ENCODE measurements at places on chromosomes 3 and 15. TPM values are rescaled to one million over a fixed set of nuclear protein-coding genes. Genes with fewer than 3 reads are reported as not detected.
A peak's percentile ranks its signal among the peaks of the same experiment; 100 is the strongest.

RARRES1 gene
- 79.5 TPM for total RNA-seq

DNA sequence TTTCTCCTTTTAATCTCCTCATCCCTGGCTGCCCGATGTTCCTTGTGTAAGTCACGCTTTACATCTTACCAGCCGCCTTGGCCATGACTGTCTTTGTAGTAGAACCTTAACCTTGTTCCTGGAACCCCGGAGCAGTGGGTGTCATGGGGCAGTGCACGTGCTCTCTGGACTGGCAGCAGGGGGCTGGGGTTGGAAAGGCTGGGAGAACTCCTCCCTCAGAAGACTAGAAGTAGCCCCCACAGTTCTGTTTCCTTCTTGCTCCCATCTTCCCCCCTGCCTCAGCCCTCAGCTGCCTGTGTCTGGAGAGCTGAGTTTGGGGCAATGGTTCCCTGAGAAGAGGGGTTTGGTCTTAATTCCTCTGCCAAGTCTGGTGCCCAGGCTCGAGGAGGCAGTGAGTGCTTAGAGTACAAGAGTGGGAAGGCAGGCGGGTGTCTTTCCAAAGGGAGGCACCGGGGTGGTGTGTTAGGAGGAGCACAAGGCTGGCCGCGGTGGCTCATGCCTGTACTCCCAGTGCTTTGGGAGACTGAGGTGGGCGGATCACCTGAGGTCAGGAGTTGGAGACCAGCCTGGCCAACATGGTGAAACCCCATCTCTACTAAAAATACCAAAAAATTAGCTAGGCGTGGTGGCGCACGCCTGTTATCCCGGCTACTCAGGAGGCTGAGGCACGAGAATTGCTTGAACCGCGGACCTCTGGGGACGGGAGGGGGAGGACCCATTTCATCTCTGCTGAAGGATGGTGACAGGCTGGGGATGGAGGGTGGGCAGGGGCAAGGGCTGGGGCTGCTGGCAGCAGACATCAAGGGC, 100.4 kb downstream of the VGLL4 start:
- H3K4me1 ChIP-seq = no peaks in the 10 kb centered on the region
- DNase-seq = no peak
- H3K36me3 ChIP-seq = no peaks in the 10 kb centered on the region
- H3K27me3 ChIP-seq = no peaks in the 10 kb centered on the region
- no peak overlapping the region for H3K27ac ChIP-seq

DNA sequence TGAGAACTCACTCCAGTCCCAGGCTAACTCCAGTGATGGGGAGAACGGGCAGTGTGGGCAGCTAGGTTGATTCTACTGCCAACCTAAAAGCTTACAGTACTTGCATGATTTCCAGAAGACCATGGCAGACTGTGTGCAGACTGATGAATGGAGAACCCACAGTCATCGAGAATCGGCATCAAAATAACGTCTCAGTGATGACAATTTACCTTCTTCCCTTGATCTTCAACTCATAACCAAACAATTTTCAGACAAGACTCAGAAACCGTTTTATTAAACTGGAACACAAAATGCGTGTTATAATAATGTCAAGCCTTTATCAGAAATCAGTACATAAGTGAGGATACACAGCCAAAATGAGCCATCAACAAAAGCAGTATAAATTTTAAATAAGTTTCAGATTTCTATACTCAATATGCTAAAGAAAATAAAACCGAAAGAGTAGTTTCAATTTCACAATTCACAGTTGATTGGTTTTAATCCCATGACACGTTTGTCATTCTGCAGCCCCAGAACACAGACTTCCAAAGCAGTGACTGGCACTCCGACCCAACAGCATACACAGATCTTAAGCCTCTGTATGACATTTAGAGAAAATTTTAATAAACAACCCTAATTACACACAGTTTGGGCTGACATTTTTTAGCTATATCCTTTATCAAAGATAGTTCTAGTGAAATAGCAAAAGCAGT, 54.5 kb downstream of the ZMAT3 start:
- H3K4me3 ChIP-seq = no peak overlapping the region
- H3K36me3 ChIP-seq = no peaks in the 10 kb centered on the region
- DNase-seq = no peak
- no peaks in the 10 kb centered on the region for H3K27me3 ChIP-seq
- no peak overlapping the region for H3K27ac ChIP-seq

- no peaks in the 10 kb centered on the region for H3K4me1 ChIP-seq
- H3K4me3 ChIP-seq = peak overlapping the region; percentile 50
- H3K36me3 ChIP-seq = no peaks in the 10 kb centered on the region
- DNase-seq = peak; percentile 45
- no peaks in the 10 kb centered on the region for H3K27me3 ChIP-seq
Measured at GRCh38 chr3:157175691-157176507, 16.0 kb upstream of the CCNL1 start.
